HTR-8/SVneo (cell line): ENCODE measurements at places on chromosomes 1 and 21.
A peak's percentile ranks its signal among the peaks of the same experiment; 100 is the strongest.

DNA sequence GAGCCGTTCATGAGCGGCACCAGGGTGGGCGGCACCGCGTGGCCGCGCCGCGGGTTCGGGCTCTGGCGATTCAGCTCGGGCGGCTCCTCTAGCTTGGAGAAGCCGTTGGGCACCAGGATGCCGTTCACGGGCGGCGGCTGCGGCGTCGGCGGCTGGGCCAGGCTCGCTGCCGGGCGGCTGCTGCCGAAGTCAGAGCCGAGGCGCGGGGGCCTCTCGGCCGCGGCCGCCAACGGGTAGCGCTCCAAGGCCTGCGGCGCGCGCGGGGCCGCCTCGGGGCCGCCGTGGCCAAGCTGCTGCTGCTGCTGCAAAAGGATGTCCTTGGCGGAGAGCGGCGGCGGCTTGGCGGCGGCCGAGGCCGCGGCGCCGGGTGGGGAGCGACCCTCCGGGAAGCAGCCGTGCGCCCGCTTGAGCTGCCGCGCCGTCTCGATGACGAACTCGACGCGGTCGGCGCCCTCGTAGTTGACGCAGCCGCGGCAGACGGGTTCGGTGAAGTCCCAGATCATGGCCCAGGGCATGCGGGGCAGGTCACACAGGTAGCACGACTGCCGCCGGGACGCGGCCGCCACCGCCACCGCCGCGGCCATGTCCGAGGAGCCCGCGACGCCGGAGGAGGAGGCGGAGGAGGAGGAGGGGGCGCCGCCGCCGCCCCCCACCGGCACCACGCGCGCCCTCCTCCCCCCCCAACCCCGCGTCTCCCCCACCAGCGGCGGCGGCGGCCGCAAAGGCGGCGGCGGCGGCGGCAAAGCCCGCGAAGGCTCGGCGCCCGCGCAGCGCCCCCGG, 877 bp downstream of the IRF2BP2 start:
- no peak for DNase-seq

DNA sequence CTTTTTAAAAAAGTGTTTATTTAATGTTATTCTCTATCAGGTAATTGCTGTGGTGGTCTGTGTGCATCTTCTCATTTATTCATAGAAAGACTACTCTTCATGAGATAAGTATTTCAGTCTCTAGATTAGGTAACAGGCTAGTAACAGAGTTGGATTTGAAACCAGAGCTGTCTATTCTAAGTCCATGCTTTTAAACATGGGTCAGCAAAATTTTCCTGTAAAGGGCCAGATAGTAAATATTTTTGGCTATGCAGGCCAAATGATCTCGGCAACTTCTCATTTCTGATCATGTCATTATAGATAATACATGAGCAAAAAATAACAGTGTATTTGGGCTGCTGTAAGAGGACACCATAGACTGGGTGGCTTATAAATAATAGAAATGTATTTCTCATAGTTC, 485.6 kb upstream of the ZRANB2 start:
- DNase-seq = no peak

- no peak for DNase-seq
These were observed 65.1 kb downstream of the GADD45A start for GRCh38 chr1:67749844-67750690.

DNA sequence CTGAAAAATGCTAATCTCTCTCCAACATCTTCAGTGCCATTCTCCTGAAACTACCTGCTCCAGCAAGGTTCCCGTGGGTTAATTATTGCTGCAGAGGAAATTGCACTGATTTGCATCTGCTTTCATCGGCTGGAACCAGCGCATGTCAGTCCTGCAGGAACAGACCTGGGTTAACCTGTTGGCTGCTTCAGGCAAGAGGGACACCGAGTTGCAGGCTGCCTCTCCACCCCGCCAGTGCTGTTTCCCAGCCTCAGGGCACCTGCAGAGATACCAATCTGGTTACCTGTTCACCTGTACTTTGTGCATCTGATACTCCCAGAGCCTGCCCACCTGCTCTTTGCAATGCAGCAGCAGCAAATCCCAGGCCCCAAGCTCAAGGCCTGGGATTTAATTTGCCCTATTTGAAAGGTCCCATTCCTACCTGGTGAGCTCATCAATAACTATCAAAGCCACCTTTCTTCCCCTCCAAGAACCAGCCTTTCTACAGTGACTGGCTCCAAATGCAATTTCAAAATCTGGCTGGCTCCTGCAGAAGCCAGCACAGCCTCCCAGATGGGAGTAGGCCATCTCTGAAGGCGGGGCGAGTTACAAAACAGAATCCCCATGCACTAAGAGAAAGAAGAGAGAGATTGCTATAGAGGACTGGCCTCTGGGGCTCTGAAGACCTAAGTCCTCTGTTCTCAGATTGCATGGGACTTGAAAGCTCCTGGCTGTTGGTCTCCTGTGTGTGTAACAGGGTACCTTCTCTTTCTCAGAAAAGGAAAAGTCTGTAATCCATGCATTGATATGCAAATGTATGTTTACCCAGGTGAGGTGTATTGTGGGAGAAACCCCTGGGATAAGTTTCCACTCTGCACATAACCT, 67.8 kb downstream of the TOMM20 start:
- no peak for DNase-seq

GRCh38 chr1:92484472-92485380, 2.0 kb downstream of the GFI1 start:
- no peak for DNase-seq

DNA sequence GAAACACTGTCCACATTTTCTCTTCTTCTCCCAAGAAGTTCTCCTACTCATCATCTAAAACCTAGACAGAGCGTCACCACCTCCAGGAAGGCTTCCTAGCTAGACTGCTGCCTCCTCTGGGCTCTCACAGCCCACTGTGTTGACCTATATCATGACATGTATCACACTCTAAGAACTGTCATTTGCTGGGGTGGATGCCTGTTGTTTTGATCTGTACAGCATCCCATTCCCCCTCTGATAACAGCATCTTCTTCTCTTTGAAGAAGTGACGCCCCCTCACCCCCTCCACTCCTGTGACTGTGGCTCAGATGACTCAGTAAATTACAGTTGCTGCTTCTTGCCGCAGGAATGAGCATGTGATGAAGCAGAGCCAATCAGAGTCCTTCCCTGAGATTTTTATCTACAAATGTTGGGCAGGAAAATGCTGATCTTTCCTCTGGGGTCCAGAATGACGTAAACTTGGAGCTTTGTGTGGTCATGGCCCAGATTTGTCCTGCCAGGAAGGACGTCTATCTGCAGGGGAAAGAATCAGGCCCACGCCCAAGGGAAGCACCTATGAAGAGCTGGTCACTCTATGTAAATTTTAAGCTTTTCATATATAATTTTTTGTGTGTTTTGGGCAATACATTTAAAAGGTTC, 28.0 kb upstream of the FOXO6 start:
- peak; percentile 48 for DNase-seq

DNA sequence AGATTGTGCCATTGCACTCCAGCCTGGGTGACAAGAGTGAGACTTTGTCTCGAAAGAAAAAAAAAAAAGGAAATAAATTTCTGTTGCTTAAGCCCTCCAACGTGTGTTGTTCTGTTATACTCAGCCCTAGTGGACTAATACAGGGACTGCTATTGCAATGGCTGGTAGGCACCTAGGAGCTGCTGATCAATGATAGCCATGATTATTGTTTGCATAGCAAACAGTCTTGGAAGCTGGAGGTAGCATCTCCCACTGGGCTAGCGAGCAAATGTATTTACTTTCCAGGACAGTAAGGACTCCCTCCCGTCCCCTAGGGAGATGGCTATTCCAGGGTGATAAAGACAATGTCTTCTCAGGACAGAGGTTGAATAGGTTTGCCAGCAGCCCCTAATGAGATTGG, 13.5 kb upstream of the TNFRSF8 start:
- no peak for DNase-seq

- DNase-seq = no peak
These were observed 871 bp downstream of the SLFNL1 start for GRCh38 chr1:41020654-41021053.

DNA sequence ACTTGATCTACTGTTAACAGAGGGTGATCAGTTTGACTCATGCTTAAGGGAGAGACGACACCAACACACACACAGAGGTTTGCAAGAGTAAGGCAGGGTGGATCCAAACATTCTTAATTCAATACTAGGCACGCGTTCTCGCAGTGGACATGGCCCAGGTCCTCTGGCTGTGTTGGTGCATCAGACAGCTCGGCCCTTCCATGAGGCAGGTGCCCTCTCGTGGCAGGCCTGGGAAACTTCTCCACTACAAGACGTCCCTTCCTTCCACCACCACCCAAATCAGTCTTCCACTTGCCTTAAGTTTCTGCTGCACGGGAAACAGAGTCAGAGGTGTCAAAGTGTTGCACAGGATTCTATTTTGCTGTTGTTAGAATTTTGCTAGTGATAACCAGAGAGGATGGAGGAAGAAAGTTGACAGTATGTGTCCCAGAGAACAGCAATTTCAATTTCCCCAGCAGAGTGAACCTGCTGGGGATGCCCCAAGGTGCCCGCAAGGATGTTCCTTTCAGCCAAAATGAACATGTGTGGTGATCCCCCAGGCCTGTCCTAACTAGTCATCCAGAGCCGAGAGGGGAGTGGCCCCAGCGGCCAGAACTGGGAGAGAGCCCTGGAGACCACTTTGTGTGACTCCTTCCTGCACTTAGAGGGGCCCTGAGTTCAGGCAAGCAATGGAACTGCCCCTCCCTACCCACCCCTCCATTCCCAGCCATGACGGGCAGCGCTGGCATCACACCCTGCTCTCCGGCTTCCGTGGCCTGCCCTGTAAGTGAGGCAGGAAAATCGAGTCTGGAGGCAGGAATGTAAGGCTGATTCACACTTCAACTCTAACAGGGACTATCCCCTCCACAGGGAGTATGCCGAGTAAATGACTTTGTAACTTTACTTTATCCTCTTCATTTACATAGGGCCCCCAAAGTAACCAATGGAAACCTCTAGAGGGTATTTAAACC, 34.8 kb downstream of the MX1 start:
- DNase-seq = peak; percentile 52

- DNase-seq = no peak
These were observed 340.0 kb upstream of the DPYD start for GRCh38 chr1:98260839-98261238.

DNA sequence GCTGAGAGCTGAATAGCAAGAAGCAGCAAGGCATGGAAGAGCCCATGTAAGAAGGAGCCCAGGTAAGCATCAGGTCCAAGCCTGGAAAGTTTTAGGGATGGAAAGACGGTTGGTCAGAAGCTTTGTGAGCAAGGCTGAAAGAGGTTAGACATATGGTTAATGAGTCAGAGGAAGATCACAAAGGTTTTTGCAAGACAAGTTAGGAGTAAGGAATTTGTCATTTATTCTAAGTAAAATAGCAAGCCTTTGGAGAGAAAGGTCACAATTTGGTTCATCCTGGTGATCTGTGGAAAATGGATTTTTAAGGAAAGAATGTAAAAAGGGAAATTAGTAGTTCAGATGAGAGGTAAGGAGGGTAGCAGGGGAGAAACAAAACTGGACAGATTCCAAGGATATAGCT, 106.7 kb downstream of the DPYD start:
- DNase-seq = no peak

DNA sequence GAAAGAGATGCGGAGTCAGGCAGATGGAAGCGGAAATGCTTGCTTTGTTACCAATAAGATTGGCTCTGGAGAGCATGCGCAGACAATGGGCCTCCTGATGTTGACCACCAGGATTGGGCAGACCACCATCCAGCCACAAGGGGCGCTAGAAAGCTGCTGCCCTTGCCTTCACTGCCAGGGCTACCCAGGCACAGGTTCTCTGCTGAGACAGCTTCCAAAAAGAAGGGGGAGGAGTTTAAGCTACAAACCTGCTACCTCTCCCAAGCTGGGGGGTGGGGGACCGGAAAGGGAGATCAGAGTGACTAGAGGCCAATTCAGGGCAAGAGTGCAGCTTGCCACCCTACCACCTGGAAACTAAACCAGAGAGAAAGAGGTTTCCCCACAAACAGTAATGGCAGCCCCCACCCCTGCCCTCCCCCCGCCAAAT, 369.7 kb downstream of the RRAGC start:
- DNase-seq = peak; percentile 32

GRCh38 chr1:225409051-225409450, 18.8 kb downstream of the LBR start:
- no peak for DNase-seq

DNA sequence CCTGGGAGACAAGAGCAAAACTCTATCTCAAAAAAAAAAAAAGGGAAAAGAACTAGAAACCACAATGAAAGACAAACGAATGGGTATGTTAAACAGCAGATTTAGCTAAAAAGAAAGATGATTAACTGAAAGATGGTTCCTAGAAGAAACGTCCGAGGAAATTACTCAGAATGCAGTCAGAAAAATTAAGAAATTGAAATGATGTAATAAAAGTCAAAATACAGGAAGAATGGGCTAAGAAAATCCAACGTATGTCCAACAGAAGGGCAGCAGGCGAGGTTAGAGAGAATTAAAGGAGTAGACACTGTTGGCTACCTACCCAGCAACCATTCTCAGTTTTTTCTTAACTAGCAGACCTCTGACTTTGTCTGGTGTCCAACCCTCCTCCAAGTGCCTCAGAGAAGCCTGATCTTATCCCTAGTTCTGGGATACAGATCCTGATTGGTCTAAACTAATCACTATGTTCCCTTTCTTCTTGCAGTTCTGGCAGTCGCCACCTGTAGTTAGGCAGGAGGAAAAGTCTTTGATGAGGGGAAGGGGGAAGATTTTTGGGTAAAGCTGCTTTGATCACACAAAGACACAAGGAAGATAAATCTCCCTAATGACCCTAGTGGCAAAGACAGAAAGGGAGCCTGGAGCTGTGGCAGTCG, 25.7 kb downstream of the GPR161 start:
- no peak for DNase-seq

GRCh38 chr1:19006837-19007271, 50.4 kb upstream of the IFFO2 start:
- DNase-seq = no peak

DNA sequence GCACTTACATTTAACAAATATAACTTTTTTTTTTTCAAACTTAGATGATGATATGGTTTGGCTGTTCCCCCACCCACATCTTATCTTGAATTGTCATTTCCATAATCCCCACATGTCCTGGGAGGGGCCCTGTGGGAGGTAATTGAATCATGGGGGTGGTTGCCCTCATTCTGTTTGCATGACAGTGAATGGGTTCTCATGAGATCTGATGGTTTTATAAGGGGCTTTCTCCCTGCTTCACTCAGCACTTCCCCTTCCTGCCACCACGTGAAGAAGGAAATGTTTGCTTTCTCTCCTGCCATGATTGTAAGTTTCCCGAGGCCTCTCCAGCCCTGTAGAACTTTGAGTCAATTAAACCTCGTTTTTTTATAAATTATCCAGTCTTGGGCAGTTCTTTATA, 432.6 kb downstream of the AMY1C start:
- DNase-seq = no peak

DNA sequence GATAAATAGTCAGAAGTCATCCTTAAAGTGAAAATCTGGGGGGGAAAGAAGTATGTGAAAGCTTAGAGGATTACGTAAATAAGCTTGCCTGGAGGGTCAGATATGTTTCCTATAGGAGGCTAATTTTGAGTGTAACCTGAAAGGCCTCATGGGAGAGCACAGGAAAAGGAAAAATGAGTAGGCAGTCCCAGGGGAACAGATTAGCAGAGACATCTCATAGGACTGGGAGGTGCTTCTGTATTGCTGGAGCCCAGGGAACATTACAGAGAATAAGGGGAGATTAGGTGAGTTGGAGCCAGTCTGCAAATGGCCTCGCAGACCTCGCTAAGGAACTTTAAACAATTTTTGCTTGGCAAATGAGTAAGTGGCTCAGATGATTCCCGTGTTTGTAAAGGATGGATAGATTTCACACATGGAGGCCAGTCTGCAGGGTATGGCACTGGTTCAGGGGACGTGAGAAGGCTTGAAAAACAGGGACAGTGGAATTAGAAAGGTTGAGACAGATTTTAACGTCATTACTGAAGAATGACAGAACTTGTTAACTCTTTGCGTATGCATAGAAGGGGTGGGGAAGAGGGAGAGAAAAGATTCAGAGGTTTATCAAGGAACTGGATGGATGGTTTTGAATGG, 149.1 kb downstream of the GREM2 start:
- DNase-seq = no peak

- peak; percentile 34 for DNase-seq
These were observed 104.7 kb downstream of the JAK1 start for GRCh38 chr1:64861611-64862010.
